ENCODE measurements at places on chromosomes 4 and X.

GRCh38 chrX:6683353-6683752, 148.4 kb upstream of the VCX3A start:
- DNase-seq = no peak

DNA sequence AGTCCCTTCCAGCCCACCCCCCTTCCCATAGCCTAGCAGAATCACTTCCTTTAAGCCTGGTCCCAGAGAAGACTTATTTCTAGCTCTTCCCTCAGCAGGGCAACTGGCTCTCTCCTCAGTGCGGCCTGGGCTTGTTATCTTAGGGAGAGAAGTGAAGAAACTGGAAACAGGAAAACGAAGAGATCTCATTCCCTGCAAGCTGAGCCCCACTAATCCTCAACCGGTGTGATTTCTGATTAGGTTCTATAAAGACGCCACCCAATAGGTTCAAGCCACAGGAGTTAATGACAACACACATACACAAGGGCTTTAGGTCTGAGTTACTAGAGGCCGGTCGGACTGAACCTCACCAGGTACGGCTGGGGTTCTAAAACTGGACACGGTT, 3.2 kb downstream of the GSX2 start:
- DNase-seq = no peak

DNA sequence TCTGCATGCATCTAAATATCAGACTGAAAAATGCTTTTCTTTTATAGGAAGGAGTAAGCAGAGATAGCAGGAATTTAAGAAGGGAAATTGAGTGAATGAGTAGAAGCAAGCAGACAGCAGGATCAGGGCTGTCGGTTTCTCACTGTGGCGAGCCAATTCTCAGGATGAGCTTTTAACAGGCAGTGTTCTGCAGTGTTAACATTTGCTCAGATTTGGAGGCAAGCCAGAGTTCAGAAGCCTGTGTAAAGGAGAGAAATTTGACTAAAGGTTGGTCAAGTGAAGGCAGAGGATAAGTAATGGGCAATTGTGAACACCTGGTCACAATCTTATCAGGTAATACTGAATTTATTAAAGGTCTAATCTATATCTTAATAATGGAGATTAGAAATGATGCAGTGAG, 133.3 kb upstream of the MAGEB16 start:
- DNase-seq = no peak

DNA sequence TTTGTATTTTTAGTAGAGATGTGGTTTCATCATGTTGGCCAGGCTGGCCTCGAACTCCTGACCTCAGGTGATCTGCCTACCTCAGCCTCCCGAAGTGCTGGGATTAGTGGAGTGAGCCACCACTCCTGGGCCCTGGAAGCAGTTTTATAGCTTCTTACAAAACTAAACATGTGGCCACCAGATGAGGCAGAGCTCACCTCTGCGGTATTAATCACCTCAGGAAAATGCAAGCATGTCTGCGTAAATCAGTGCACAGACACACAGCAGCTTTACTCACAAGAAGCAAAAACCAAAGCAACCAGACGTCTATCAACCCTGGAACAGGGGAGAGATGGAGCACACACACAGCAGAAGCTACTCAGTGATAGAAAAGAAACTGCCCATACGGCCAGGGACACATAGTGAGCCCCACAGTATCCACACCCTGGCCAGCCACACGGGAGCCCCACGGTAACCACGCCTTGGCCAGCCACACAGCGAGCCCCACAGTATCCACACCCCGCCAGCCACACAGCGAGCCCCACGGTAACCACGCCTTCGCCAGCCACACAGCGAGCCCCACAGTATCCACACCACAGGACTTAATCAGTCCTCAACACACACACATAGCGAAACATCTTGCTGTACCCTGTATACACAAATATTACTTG, 30.2 kb downstream of the PPP2R3B start:
- DNase-seq = no peak

GRCh38 chrX:129145385-129145784, 377.9 kb downstream of the SMARCA1 start:
- DNase-seq = no peak

DNA sequence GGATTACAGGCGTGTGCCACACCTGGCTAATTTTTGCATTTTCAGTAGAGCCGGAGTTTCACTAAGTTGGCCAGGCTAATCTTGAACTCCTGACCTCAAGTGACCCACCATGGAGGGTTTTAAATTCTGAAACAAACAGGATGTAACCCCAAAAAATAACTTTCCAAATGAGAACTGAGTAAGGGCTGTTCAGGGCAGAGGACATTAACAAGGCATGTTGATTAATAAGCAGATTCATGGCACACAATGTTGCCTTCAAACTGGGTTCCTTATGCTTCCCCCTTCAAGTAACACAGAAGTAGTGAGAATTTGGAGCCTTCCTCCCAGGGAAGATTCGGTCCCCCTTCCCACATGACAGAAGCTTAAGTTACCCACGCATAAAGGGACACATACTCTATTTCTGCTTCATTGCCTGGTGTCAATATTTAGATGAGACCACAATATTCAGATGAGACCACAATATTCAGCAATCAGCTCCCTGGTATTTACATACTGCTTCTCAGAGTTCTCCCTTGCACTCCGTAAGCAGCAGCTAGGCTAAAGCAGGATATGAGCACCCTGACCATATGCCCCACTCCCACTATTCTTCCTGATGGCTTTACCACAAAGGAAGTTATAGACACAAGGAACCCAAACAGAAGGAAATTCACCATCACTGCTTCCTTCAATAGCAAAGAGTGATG, 21.4 kb downstream of the GRSF1 start:
- no peak for DNase-seq

GRCh38 chr4:17475481-17475880, 36.4 kb downstream of the QDPR start:
- no peak for DNase-seq

- no peak for DNase-seq
Observed at GRCh38 chrX:115642311-115642710, 81.3 kb downstream of the PLS3 start.

GRCh38 chrX:153583433-153583832, 15.5 kb downstream of the CCNQ start:
- DNase-seq = no peak

DNA sequence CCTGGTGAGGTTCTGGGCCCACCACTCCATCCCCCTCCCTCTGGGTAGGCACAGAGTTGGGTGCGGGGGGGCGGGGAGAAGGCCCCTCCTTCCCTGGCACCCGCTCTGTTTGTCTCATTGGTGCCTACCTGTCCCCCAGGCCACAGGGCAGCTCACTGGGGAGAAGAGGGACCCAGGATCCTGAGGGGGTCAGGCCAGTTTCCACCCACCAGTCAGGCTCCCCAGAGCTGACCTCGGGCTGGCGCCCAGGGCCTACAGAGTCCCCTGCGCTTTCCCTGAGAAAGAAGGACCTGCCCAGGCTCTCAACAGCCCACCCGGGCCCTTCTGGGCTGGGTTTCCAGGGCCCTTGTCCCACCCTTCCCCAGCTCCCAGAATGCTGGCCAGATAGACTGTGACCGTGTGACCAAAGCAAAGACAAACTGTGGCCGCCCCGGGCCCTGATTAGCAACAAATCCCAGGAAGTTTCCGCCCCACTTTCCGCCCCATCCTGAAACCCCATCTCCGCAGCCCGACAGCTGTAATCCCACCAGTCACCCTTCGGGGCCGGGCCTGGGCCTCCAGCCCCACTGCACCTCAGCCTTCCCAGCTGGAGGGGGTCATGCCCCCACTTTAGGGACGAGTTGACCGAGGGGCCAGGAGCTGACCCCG, 33.8 kb upstream of the FGFR3 start:
- DNase-seq = no peak

GRCh38 chrX:48754238-48754637, 7.3 kb upstream of the GLOD5 start:
- no peak for DNase-seq

- DNase-seq = no peak
Observed at GRCh38 chrX:47638816-47639215, 9.1 kb upstream of the CFP start.

DNA sequence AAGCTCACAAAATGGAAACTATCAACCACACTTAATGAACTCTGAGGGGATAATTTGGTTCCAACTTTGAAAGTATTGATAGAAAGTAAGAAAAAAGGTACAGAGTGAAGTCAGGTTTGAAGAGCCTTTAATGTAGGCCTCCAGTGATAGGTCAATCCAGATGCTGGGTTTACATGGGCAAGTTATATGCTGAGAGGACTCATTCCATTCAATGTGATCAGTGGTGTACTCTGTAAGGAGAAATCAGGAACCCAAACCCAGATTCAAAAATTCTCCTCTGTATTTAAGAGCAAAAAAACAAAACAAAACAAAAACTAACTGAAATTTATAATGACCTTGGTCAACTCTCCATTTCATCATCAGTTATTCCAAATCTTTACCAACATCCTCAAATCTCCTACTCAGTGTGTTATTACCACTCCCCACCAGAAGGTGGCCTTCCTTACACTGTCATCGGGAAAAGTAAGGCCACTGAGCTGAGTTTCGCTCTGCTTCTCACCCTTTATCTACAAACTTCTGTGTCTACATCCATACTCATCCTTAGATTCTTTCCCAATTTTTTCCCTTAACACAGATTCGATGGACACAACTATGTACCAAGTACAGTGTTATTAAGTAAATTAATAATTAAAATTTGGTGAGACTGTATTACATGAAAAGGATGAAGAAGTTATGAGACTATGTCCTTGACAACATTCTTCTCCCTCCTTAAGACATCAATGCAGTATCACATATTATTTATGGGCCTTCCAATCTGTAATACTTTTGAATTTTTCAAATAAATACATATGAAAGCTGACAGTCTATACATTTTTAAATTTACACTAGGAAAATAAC, 88.3 kb downstream of the ZAR1 start:
- peak; percentile 47 for DNase-seq

DNA sequence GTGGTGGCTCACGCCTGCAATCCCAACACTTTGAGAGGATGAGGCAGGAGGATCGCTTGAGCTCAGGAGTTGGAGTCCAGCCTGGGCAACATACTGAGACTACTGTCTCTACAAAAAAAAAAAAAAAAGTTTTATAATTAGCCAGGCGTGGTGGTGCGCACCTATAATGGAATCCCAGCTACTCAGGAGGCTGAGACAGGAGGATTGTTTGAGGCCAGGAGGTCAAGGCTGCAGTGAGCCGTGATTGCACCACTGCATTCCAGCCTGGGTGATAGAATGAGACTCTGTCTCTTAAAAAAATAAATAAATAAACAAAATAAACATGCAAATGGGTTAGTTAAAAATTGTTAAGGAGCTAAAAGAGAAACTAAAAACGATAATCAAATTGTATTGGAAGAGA, 7.7 kb downstream of the GLOD5 start:
- DNase-seq = no peak

GRCh38 chr4:17418010-17418409, 93.9 kb downstream of the QDPR start:
- no peak for DNase-seq

DNA sequence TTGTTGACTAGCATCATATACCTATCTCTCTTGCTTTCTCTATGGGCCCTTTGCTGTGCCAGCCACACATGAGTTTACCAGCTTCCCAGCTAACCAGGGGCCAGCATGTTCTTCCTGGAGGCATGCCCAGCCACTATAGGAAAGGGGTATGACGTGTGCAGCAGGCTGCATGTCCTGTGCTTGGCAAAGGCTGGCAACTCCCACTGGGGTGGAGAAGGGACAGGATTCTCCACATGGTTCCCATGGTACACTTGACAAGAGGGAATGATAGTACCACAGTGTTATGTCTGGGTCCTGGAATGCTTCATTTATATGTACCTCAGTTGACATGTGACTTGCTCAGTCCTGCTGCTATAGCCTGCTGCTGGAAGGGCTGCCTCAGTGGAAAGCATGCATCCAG, 78.8 kb downstream of the TMEM164 start:
- DNase-seq = no peak

GRCh38 chr4:38236003-38236402, 275.8 kb downstream of the PTTG2 start:
- no peak for DNase-seq

GRCh38 chrX:153244767-153245166, 65.7 kb downstream of the MAGEA1 start:
- no peak for DNase-seq

GRCh38 chrX:12579311-12579710, 211.9 kb upstream of the PRPS2 start:
- DNase-seq = no peak

GRCh38 chr4:131650951-131651350, 1498.1 kb upstream of the PCDH10 start:
- DNase-seq = no peak

DNA sequence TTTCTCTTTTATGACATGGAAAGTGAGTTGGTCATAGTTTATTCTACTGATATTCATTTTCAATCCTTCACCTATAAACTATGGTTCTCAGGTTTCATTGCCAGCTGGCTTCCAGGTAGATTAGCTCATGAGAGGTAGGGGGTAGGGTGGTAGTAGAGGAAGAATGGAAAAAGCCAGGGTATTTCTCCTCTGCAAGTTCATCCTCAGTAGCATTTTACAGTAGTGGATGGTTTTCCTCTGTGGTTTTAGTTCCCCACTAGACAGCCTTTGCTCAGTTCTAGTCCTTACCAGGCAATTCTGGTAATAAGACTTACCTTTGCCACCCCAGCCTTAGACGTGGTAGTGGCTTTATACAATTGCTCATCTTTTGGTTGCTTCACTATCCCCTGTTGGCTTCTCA, 8.9 kb upstream of the NAA11 start:
- no peak for DNase-seq

- DNase-seq = no peak
Observed at GRCh38 chrX:41350976-41351569, 17.1 kb downstream of the DDX3X start.

DNA sequence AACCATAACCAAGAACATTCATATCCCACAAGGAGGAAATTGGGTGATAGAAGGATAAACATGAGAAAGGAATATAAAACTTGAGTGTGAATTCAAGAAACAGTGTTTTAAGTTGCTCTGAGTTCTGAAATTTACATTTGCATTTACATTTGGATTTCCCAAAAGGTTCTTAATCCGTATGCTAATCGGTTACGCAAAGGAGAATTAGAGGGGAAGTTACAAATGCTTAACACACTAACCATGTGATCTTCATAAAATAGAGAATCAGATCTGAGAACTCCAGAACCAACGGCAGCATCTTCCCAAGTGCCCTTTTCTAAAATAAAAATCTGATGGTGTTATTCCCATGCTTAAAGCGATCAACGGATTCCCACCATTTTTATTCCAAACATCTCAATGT, 48.0 kb downstream of the PROM1 start:
- DNase-seq = no peak

GRCh38 chrX:68571292-68571609, 72.4 kb downstream of the YIPF6 start:
- no peak for DNase-seq

DNA sequence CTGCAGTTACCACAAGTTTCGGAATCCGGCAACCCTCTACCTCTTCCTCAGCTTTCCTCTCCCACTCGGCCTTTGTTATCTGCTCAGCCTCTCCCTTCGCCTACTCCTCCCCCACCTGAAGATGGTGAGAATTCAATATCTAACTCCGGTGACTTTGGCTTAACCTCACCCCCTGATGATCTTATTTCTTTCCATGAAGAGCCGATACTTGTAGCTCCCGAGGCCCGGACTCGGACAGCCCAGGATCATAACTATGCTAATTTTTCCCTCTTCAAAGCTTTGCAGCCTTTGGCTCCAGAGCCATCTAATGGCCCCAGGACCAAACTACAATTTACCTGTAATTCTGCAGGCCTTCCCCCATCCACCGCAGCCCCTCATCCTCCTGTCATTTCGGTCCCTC, 32.0 kb upstream of the MGST2 start:
- DNase-seq = peak; percentile 48
